ENCODE measurements at places on chromosomes 1 and 21.

- DNase-seq: no peak
Observed at GRCh38 chr21:33834801-33835500, 80.7 kb downstream of the ATP5PO start.

DNA sequence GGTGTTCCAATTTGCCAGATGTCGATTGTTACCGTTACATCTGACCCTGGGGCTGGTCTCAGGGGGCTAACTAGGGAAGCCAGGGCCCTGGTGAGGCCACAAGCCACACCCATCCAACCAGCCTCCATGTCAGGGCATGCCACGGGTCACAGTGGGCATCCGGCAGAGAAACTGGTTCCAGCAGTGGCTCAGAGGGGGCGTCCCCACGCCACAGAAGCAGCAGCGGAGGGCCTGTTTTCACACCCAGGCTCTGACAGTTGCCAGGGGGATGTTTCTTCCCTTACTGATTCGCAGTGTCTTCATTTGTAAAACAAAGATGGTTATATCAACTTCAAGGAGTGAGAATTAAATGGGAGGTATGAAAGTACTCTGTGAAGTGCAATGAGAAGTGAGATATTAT lies 75.0 kb upstream of the COX20 start:
- DNase-seq: no peak

DNA sequence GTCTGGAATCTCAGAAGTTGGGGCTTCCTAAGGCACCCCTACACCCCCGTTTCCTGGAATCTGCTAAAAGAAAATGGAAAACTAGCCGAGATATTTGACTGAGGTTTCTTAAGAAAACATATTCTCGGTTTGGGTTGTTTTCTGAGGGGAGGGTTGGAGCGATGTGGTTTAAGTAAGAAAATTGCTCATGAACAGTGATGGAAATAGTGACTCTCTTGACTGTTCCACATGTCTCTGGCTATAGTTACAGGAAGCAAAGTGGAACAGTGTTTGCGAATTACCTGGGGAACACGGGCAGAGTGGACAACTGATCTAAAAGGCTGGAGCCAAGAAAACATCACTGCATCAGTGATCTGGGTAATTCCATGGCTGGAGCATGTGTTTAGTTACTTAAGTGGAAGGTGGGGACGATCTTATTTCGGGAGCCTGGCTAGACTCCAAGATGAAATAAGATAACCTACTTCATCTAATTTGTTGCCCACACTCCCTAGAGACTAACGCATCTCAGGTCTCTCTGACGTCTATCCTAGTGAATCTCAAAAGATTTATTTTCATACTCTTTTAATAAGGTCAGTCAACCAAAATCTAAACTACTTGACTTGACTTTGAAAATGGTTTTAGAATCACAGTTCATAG lies 92.4 kb downstream of the KCNJ15 start:
- DNase-seq: no peak

GRCh38 chr1:92754000-92754718 lies 30.7 kb downstream of the EVI5 start:
- DNase-seq: no peak

GRCh38 chr1:229370601-229371021 lies 27.8 kb upstream of the CCSAP start:
- DNase-seq: peak; percentile 18

- peak; percentile 14 for DNase-seq
Observed at GRCh38 chr1:157112186-157112867, 12.7 kb upstream of the ETV3L start.

DNA sequence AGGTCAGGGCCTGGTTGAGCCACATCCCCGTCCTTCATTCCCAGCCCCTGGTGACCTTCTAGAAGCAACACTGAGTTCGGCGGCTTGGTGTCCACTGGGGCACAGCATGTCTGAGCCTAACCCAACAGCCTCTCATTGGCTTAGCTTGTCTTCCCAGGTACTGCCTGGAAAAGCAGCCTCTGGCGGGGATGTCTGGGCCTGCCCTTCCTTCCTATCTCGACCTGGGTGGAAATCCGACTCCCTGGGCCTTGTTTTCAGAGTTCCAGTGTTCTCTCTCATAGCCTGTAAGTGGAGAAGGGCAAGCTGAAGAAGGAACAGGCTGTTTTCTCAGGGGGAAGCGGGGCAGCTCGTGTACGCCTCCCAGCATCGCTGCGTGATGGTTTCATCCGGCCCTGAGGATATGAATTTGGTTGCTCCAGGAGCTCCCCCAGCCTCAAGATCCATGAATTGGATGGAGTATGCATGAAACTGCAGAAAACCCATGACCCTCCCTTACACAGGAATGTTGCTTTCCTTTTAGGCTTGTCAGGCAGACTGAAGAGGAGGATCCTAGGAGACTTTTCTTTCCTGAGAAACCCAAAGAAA lies 116.5 kb upstream of the IRF2BP2 start:
- no peak for DNase-seq

- peak; percentile 68 for DNase-seq
Observed at GRCh38 chr21:42337830-42338728, 12.7 kb downstream of the TFF2 start.

GRCh38 chr21:46551636-46552241 lies 53.1 kb downstream of the S100B start:
- peak; percentile 56 for DNase-seq

DNA sequence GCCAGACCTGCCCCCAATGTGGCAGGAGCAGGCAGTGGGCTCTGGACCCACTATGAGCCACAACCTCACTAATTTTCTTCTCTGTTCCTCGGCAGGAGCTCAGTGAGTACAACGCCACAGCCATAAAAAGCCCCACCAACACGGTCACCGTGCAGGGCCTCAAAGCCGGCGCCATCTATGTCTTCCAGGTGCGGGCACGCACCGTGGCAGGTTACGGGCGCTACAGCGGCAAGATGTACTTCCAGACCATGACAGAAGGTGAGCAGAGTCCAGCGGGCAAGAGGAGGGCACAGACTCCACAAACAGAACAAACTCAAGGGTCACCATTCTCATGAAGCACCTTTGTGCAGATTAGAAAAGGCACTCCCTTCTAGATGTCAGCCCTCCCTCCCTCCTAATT lies 79.9 kb downstream of the LACTBL1 start:
- no peak for DNase-seq

DNA sequence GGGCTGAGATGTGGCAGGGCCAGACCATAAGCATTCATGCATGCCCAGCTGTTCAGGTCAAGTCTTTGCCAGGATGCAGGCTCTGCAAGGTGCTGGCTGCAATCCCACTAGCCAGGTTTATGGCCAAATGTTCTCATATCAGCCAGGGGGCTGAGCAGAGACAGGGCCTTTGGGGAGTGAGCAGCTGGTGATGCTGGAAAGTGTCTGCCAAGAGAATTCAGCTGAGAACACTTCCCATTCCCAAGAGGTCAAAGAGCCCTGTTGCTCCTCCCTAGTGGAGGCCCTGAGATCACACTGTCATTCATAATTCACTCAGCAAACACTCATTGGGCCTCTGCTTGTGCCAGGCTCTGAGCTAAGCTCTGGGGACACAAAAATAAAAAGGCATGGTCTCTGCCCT lies 150.3 kb downstream of the DMRTA2 start:
- no peak for DNase-seq

- DNase-seq: no peak
Observed at GRCh38 chr21:33362044-33362555, 37.3 kb downstream of the IFNAR1 start.

DNA sequence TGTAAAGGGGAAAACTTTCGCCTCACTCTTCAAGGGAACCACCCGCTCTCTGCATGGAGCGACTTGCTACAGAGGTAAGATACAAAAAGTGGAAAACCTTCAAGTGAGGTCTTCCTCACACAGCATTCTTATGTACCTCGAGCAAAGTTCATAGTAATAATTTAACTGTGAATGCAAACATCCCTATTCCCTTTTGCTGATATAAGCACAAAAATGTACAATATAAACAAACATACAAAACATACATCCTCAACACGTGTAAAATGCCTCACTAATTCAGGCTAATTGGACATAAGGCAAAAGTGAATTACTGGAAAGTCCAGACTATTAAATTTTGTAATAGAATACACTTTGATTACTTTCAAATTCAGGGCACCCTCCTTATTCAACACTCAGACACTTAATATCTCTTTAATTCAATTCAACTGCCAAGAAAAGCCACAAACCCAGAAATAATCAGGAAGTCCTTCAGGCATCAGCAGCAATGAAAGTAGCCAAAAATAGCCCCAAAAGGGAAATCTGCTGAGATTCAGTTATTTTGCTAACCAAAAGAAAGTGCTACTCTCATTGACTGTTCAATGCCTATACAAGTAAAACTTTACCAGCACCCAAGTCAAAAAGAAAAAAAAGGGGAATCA lies 15.2 kb upstream of the LMX1A start:
- DNase-seq: no peak

- DNase-seq: no peak
Observed at GRCh38 chr21:26503414-26503813, 69.7 kb downstream of the CYYR1 start.

GRCh38 chr1:45065083-45065482 lies 53.0 kb downstream of the UROD start:
- DNase-seq: no peak

DNA sequence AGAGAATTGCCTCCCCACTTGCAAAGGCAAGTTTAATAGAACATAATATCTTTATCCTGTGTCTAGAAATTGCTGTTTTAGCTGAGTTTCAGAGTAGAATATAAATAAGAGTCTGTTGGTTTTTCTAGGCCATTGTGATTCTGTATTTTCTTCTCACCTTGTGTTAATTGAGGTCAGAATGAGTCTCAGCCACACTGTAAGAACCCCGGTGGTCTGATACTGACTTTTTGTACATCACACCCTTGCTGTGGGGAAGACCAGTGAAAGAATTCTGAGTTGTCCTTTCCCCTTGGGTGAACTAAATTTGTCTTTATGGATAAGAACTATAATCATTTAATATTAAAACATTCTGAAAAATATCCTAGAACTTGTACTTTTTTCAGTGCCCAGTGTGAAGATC lies 6.8 kb downstream of the HIPK1 start:
- no peak for DNase-seq

DNA sequence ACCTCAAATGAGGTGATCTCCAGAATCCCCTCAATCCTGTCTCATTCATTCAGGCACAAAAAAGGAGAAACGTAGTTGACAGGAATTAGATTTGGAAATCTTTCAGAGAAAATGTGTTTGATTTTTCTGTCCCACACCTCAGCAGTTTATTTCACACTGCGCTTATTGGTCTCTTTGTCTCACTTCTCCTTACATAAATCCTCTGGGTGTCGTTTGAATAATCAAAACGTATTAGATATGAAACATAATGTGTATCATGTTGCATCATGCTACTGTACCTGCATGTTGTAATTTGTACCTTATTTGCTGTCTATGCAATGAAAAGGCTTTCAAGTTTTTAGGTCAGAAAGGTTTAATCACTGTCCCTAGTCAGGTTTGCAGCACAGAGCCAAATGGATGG lies 255.7 kb downstream of the DISC1 start:
- no peak for DNase-seq

GRCh38 chr1:178644308-178645120 lies 80.5 kb upstream of the RALGPS2 start:
- no peak for DNase-seq

DNA sequence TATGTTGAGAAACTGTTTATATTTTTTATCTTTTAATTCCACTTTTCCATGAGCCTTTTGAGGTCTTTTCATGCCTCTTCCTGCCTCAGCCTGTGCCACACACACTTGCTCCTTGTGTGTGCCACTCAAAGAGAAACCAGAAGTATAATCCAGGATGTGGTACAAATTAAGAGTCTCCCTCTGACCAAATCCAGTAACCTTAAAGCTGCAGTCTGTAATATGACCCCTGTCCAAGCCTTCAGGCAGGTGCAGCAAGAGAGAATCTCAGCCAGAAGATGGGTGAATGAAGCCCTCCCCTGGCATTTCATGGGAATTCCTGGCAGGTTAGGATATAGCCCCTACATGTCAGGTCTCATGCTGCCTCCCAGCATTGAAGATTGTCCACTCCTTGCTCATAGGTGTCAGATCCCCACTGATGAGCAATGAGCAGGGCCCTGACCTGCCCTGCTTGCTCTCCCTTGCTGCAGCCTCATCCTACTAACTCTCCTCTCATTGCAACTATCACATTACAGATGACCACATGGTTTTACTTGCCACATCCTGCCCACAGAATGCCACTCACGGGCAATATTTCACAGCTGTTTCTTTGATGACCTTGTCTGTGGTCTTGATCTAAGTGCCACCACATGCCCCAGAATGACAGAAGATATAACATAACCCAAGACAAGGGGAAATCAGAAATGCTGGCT lies 169.3 kb downstream of the SEC16B start:
- DNase-seq: no peak

DNA sequence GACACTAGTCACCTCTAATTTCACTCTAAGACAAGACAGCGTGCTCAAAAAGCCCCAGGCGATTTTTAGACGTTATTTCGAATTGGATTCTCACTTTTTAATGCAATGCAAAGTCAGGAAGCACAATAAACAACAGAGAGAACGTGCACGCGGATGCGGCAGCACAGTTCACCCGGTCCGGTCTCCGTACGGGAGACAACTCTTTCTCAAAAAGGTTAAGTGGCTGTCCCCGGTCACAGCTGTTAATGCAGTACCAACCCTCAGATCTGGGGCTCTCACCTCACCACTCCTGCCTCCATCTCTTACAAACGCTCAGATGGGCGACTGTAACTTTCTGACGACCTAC lies 1.2 kb downstream of the HP1BP3 start:
- peak; percentile 27 for DNase-seq

DNA sequence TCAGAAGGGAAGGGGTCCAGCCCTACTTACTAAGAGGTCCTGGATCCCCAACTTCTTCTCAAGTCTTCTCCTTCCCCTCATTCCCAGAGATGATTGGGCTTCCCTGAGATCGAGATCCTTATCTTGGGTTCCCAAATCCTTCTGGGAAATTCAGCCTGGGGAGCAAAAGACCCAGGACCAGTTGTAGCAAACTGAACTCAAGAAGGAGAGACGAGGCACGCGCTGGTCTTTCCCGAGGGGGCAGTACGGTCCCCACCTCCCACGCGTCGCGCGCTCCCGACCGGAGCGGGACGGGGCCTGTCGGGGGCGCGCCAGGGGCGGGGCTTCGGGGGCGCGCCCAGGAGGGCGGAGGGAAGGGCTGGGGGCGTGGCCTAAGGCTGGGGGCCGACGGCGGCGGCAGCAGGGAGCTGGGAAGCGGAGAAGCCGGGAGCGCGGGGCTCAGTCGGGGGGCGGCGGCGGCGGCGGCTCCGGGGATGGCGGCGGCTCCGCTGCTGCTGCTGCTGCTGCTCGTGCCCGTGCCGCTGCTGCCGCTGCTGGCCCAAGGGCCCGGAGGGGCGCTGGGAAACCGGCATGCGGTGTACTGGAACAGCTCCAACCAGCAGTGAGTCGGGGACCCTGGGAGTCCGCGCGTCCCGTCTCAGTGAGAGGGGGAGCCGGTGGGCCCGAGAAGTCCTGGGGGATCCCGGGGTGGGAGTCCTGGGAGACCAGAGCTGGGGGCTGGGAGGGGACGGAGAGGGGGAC lies at the start of gene EFNA3:
Gene EFNA3 (plus strand): TSS at position 369 of the 741 bp plus-strand sequence. CDS start 105 bp downstream, at position 474.
- peak; percentile 92 for DNase-seq

Data from GM13977 (cell line).